NCI-H524 treated with DMSO at 0.1 percent for 48 hours (cell line): ENCODE measurements at places on chromosomes 7 and 10.

DNA sequence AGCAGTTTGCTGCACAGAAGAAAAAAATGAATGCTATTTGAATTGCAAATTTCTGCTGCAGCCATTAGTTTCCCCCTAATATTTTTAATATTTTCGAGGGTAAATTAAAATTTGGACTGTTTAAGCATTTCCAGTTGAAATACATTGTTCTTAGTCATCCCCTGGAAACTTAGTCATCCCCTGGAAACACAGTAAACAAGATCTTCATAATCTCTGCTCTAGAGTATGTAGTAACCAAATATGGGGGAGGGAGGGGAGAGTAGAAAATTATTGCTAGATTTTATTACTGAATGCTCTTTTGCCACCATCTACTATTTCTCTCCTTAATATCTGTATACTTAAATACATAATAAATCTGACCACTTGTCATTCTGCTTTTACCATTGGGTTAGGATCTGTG, 1053.3 kb downstream of the SORCS1 start:
- no peak for DNase-seq

DNA sequence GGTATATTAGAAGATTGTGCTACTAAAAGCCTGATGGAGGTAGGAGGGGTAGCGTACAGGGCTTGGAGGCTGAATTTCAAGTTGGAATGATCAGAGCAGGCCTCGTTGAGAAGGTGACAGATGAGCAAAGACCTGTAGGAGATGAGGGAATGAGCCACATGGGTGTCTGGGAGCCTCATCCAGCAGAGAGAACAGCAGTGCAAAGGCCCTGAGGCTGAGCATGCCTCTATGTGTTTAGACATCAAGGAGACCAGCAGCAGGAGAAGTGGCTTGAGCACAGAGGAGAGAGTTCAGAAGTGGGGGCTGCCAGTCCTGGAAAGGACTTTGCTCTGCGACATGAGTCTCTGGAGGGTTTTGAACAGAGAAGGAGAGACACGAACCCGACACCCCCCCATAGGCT, 111.7 kb downstream of the TMEM130 start:
- DNase-seq = no peak

- no peak for DNase-seq
Observed at GRCh38 chr10:36224431-36224985, 582.4 kb upstream of the FZD8 start.

- no peak for DNase-seq
Observed at GRCh38 chr7:47298636-47299035, 283.3 kb downstream of the TNS3 start.

- no peak for DNase-seq
Observed at GRCh38 chr10:48564466-48565160, 40.3 kb downstream of the ARHGAP22 start.

DNA sequence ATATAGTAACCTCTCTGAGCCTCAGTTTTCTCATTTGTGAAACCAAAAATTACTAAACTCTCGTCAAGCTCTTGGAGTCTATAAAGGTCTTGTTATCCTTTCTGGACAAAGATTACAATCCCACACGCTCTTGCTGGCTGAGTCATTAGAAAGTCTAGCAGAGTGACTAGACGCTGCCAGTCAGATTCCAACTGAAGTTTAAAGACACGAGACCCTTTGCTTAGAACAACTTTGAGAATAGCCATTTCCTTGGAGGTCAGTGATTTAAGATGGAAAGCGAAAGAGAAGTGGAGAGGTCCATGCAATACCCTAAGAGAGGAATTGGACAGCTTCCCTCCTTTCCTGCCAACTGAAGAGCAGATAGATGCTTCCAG, 119.5 kb downstream of the APBB1IP start:
- DNase-seq = no peak

DNA sequence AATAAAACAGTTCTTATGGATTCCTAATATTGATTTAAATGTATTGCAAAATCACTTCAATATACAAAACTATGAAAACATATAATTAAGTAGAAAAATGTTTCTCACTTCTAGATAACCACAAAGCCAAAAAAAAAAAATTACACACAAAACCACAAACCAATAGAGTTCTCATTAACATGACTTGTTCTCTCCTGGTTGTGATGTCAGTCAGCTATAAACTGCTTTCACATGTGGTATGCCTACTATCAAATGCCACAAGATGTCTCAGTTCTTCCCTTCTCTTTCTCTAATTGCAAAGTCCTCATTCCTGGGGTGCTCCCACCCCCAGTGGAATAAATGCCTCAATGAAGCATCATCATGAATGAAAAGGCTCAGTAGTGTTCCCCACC, 16.6 kb downstream of the GNAI1 start:
- DNase-seq = no peak

GRCh38 chr7:21071561-21072501, 285.1 kb upstream of the SP8 start:
- DNase-seq = no peak

GRCh38 chr10:118971876-118972275, 57.6 kb upstream of the NANOS1 start:
- no peak for DNase-seq

DNA sequence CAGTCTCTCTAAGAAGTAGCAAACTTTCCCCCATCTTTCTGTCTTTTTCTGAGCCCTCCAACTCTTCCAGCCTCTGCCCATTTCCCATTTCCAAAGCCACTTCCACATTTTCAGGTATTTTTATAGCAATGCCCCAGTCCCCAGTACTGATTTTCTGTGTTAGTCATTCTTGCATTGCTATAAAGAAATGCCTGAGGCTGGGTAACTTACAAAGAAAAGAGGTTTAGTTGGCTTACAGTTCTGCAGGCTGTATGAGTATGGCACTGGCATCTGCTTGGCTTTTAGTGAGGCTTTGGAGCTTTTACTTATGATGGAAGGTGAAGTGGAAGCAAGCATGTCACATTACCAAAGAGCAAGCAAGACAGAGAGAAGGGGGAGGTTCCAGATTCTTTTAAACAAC, 17.2 kb downstream of the PLCE1 start:
- DNase-seq = no peak

- DNase-seq = no peak
Observed at GRCh38 chr7:3168370-3168769, 124.7 kb upstream of the CARD11 start.

DNA sequence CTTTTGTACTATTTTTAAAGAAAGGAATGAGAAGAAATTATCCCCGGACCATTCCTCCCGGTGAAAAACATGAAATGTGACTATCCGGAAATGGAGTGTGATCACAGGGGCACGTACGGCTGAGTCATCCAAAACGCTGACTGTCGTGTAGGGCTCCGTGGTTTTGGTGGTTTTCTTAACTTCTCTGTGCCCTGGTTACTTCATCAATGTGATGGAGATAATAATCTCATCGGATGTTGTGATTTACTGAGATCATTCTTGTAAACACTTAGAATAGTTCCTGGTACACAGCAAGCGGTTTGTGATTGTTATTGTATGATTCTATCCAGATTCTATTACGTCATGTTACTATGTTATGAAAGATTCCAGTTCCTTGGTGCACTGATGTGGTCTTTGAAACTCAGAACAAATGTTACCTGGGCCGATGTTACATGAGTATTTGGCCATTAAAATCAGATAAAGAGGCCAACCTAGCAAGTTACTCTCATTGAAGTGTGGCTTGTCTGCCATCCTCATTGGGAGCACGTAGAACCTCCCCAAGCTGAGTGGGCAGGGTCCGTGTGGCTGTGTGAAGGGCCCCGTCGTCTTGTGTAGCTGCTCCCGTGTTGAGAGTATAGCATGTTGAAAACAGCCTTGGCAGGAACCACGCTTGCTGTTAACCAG, 99.5 kb downstream of the CAMK1D start:
- DNase-seq = no peak

DNA sequence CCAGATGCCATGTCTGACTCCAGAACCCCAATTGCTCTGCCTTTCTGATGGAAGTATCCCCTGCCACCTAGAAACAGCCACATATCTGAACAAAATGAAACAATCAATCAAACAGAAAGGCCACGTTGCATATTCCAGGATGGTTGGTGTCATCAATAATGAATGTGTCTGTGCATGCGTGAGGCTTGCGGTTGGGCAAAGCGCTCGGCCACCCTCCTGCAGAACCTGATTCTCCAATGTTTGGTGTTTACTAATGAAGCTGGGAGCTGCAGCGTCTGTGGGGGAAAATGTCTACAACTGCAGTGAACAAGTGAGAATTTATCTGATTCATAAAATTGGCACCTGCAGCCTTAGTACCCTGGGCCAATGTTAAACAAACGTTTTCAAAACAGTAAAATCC, 121.2 kb upstream of the ADARB2 start:
- no peak for DNase-seq

GRCh38 chr10:106181501-106181900, 983.0 kb downstream of the SORCS1 start:
- DNase-seq = no peak

- DNase-seq = no peak
Observed at GRCh38 chr7:113142385-113143119, 24.2 kb upstream of the SMIM30 start.

DNA sequence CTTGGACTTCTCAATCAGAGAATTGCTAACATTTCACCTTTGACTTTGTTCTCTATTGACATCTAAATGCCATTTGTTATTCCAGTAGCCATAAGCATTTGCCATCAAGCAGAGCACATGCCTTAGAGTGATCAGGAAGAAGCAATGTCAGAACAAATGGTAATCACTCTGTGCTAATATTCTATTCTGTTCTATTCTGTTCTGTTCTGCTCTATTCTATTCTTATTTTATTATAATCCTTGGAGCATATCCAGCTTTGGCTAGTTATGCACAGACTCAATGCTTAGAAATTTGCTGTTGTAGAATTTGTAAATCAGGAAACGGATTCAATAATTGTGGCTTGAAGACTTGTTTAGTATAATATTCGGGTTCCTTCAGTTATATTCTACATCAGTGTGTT, 175.4 kb downstream of the EXOC4 start:
- DNase-seq = no peak

DNA sequence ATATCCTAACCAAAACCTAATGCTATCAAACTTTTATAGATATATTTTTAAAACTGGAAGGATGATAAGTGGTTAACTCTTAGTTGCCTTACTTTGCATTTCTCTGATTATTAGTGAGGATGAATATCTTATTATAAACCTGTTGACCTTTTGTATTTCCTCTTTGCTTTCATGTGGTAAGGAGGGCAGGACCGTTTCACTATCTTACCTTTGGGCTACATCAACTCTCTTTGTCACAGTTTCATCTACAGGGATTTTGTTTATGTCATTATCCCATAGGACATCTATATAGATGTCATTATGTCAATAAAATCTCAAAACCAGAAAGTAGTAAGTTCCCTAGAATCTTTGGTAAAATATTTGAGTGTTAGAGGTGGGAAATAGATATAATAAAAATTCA, 219.3 kb downstream of the THSD7A start:
- DNase-seq = no peak

- no peak for DNase-seq
Observed at GRCh38 chr10:13703997-13704536, 117.3 kb downstream of the PRPF18 start.

DNA sequence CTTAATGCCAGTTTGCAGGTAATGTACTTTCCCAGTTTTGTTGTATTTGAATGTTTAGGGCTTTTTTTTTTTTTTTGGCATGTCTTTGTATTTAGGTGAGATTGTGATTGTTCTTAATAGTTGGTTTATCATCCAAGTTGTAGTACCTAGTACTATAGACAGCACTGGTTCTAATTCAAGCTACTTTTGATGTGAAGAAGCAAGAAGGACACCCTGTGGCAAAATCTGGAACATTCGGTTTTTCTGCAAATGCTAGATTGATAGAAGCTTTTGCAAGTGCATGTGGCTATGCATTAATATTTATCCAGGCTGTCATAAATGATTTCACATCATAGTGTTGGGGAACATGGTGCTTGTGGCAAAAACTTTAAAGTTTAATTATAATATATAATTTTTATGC, 248.9 kb downstream of the FOXP2 start:
- DNase-seq = peak; percentile 6

DNA sequence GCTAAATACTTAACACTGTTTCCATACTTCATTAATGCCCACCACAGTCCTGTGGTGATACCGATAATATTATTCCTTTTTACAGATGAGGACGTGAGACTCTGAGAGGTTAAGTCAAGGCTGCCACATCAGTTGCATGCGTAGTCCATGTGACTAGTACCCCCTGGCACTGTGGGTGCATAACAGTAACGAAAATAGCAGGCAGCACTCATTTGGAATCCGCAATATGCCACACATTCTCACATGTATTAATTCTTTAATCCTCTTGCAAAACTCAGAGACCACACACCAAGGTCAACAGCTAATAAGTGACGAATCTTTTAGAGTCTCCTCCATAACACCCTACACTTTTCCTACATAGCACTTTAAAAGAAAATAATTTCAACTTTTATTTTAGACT, 99.5 kb upstream of the HABP2 start:
- no peak for DNase-seq

DNA sequence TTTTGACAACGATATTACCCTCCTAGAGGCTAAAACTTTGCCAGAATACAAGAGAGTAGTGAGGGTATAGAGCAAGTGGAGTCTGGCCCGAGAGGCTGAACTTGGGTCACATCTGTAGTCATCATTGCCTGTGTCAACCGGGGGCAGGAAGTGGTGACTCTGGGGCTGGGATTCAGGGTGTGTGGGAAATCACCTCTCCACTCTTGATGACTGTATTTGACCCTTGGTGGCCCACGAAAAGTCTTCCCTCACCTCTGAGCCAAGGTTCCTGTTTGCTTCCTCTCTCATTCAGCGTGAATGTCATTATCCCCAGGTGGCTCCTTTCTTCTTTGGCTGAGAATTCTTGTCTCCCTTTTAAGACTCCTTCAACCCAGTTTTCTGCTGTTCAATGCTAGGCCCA, 240.4 kb downstream of the ABCA13 start:
- no peak for DNase-seq

DNA sequence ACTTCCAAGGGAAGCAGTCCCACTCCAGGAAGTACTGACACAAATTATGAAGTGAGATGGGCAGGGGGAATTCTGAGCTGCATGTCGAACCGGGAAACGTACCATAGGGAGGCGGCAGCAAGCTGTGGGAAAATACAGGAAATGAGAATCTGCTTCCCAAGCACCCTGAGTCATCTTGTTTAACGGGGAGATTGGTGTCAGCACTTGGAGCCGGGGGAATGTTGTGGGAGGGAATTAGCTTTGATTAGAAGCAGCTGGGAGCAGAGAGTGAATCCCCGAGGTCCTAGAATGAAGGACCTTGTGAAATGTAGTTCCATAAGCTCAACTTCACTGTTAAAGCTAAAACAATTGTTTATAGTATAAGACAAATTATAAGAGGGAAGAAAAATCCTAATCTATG, 141.4 kb upstream of the PRKCQ start:
- no peak for DNase-seq

DNA sequence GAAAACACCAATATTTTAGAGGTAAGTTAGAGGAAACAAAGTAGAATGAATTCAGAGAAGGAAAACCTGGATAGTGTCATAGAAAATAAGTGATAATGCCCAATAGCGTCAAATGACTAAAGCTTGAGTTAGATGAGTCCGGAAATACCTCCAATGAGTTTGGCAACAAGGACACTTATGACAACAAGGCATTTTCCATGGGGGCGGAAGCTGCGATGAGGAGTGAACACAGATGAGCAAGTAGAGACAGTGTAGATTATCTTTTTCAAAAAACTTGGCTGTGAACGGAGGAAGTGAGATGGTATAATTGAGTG, 383 bp upstream of the R3HCC1L start:
- no peak for DNase-seq
